ENCODE measurements at places on chromosomes 7 and 10. TPM values are rescaled to one million over a fixed set of nuclear protein-coding genes. Genes with fewer than 3 reads are reported as not detected.

- no peak for DNase-seq
Measured at GRCh38 chr10:46080886-46081285, 34.8 kb upstream of the MSMB start.

DNA sequence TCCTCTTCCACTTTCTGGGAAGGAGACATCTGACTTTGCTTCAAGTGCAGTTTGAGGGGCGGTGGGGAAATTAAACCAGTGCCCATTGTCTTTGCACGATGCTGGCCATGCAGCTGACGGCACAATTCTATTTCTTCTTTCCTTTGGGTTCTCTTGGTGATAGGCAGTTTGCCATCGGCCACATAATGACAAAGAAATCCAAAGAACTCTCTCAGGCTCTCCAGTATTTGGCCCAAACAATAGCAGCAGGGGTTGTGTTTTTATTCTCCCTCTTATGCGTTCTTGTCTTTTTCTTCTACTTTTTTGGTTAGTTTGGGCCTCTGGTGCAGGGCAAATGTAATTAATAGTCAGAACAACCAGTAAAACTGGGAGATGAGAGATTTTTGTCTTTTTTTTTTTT lies 147.0 kb downstream of the EMX2 start:
- DNase-seq = no peak

DNA sequence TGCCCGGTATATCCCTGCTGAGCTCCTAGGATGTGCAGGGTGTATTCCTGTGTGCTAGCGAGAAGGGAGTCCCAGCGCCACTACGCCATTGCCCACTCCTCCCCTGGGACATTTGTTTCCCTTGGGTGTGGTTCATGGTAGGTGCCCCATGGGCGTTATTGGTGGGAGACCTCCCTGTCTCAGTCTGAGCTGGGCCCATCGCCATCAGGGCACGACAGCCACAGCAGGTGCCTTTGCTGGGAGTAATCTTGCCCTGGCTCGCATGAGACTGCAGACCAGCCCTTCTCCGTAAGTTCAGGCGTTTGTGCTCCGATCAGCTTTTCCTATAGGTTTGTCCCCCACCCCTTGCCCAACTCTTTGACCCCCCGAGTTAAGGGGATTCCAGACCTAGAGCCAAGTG lies 137.3 kb upstream of the SH2B2 start:
- no peak for DNase-seq

GRCh38 chr10:123011987-123012386 lies 3.2 kb downstream of the ACADSB start:
- no peak for DNase-seq

DNA sequence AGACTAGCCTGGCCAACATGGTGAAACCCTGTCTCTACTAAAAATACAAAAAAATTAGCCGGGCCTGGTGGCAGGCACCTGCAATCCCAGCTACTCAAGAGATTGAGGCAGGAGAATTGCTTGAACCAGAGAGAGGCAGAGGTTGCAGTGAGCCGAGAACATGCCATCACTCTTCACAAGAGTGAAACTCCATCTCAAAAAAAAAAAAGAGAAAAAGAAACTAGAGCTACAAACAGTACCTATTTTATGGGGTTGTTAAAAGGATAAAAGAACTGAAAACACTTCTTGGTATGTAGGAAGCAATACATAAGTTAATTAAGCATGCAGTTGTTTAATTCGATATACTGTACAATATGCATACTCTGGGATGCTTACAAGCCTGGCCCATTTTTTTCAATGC lies 216.9 kb downstream of the SORCS1 start:
- DNase-seq = no peak

DNA sequence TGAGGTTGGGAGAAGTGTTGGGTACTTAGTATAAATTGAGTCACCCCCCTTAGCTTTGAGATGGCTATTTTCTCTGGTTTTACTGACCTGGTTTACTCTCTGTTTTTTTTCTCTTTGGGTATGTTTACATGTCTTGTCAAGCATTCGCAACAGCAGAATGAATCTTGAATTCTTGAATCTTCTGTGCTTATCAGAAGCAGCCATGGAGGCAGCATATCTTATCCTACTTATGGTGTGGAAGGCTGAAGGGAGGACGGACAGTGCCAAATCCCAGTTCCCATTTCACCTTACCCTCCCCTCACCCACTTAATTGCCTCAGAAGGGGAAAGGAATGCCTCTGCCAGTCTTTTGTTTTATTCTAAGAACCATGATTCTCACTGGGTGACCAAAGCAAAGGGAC lies 3.7 kb downstream of the SND1 start:
- no peak for DNase-seq

CAMK2B gene
- total RNA-seq = 3.5 TPM

- peak; percentile 71 for DNase-seq
Measured at GRCh38 chr7:136114966-136115762, 138.0 kb upstream of the MTPN start.

HNRNPH3 gene
- total RNA-seq = 99.6 TPM

GBX1 gene
- not detected for total RNA-seq

DNA sequence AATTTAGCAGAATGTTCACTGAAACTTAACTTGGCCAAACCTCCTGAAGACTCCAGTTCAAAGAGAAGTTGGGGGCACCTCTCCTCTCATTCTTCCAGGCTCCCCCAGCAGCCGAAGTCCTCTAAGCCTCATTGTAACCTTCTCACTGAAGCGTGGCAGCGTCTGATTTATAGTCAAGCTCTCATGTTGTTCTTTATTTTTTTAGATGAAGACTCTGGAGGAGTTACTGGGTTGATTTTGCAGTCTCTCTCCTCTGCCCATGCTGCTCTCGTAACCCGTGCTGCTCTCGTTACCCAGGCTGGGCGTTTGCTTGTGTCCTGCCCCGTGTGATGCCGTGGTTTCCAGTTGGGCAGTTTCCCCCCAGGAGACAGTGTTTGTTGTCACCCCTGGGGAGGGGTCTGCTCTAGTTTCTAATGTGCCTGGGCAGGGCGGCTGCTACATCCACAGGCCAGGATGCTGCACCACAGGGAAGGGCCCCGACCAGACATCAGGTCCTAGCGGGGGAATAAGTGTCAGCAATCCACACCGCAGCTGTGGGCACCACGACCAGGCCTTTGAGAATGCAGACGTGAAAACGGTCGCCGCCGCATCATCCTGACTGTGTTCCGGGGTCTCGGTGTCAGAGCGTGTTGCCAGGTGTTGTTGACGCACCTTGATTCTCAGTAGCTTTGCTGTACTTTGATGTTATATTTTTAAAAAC lies 65.2 kb downstream of the WDR37 start:
- no peak for DNase-seq

- peak; percentile 82 for DNase-seq
Measured at GRCh38 chr10:79348640-79348988, 1.3 kb downstream of the PPIF start.

- no peak for DNase-seq
Measured at GRCh38 chr10:70124415-70124814, 8.2 kb downstream of the AIFM2 start.

DNAJC12 gene
- 4.0 TPM for total RNA-seq

ATOH7 gene
- total RNA-seq = not detected

GRCh38 chr10:126497672-126498071 lies 109.4 kb upstream of the ADAM12 start:
- no peak for DNase-seq

DNA sequence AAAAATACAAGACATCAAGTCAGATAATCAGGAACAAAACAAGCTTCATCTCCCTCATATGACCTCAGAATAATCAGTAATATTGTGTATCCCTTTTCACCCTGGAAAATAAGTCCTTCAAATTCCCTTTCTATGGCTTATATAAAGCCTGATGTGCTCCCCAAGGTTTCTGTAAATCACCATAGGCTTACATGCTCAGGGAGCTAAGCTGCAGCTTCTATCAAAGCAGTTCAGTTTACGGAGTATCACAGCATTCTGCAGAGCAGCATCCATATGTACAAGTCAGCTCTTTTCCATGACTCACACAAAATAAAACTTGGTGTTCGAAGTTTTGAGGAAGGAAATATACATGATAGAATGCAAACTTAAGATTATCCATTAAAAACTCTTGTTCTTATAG lies 225.6 kb downstream of the LRRTM3 start:
- DNase-seq = no peak

BLNK gene
- total RNA-seq = 4.1 TPM

- no peak for DNase-seq
Measured at GRCh38 chr10:28788762-28789161, 111.4 kb downstream of the BAMBI start.

- no peak for DNase-seq
Measured at GRCh38 chr7:88208521-88208920, 11.3 kb downstream of the SRI start.

GRCh38 chr10:97022616-97023015 lies 163.1 kb downstream of the SLIT1 start:
- DNase-seq = no peak

DNA sequence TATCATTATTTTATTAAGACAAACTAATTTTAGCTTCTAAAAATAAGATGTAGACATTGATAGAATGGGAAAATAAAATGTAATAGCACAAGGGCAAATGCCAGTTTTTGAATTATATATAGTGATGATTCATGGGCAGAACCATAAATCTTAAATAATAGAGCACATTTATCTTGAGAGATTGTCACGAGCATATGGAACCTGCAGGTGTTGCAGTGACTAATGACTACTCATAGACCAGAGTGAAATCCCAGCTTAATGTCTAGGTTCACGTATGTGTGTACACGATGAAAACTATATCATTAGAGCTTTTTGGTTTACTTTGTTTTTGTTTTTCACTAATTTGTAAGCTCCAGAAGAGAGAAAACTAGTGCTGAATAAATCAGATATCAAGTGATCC lies 150.2 kb upstream of the CACNA2D1 start:
- DNase-seq = no peak

SSMEM1 gene
- total RNA-seq = not detected

GRCh38 chr7:129773328-129773731 lies 161.8 kb downstream of the NRF1 start:
- no peak for DNase-seq

LIMK1 gene
- 22.3 TPM for total RNA-seq

CNTNAP2 gene
- not detected for total RNA-seq

TCAF1 gene
- total RNA-seq = 36.1 TPM

DNA sequence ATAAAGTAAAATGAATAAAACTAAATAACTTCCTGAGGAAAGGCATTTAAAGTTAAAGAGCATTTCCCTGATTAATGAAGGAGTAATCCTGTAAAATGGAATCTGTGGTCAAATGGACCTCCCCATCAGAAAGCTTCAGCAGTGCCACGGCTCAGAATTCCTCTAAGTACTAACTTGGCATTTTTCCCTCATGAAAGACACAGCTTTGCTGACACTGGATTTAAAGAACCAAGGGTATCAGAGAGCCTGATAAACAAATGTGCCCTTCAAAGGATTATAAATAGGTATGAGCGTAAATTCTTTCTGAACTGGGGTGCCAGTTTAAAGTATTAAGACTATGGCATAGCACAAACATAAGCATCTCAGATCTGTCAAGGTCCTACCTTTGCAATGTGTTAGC lies 24.2 kb upstream of the RNF148 start:
- no peak for DNase-seq

- DNase-seq = no peak
Measured at GRCh38 chr10:48550977-48551376, 53.9 kb downstream of the ARHGAP22 start.

- no peak for DNase-seq
Measured at GRCh38 chr10:16497911-16498310, 23.8 kb downstream of the C1QL3 start.

HOXA13 gene
- not detected for total RNA-seq

All from posterior vena cava (tissue), 2 donors.